ENCODE measurements at places on chromosomes 16 and 17.
A peak's percentile ranks its signal among the peaks of the same experiment; 100 is the strongest.

DNA sequence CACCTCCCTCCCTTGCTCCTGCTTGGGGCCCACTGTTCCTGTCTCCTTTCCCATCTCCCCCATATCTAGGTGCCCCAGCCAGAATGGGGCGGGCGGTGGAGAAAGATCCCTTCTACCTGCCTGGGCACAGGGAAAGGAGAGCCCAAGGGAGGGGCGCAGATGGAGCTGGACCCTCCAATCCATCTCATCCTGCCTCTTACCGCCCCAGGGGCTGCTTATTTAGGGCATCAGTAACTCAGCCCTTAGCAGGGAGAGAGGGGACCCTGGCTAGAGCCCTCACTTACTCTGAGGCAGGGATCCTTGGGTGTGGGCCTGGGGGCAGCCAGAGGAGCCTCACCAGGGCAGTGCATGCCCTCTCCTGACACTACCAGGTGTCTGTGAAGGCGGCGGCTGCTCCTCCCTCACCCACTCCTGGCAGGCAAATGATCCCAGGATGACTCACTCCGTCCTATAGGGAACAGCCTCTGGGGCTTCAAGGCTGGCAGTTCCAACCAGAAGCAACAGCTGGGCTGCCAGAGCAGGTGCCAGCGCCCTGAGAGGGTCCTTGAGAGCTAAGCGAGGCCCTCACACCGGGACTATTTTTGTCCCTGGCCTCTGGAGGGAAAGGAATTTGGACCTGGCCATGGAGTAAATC, 16.3 kb upstream of the BCAR1 start:
- peak; percentile 93 for DNase-seq

DNA sequence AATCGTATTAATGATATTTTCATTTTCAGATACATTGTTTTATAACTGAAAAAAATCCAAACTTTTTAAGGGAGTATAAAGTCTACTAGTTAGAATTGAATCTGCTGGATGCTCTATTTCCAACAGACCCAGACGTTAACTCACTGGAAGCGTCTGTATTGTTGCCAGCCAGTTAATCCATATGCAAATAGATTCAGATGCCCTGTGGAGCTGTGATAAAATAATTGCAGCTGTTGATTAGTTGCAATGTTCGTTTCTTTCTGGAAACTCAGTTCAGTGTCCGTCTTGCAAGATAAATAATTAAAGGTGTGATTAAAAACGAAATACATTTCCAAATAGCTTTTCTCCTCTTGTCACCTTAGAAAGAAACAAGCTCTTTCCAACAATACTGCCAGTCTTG, 5.1 kb upstream of the GNA13 start:
- no peak for DNase-seq

- no peak for DNase-seq
These were observed 83.9 kb upstream of the CIBAR2 start for GRCh38 chr16:85195900-85196772.

DNA sequence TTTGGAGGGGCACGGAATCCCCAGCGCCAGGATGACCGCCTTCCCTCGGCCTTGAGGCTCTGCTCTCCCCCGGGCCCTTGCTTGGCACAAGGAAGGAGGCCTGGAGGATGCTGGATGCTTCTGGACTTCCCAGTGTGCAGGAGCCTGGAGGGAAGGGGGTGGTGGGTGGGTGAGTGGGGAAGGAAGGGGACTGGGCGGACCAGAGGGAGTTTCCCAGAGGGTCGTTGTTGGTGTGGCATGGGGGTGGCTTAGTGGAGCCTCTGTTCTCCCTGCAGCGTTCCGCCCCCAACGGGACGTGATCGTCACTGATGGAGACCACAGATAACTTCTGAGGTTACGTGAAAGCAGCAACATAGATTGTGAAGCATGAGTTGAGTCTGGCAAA, 140.0 kb downstream of the IRF8 start:
- no peak for DNase-seq

- no peak for DNase-seq
These were observed 218.7 kb downstream of the MRTFB start for GRCh38 chr16:14289692-14290340.

DNA sequence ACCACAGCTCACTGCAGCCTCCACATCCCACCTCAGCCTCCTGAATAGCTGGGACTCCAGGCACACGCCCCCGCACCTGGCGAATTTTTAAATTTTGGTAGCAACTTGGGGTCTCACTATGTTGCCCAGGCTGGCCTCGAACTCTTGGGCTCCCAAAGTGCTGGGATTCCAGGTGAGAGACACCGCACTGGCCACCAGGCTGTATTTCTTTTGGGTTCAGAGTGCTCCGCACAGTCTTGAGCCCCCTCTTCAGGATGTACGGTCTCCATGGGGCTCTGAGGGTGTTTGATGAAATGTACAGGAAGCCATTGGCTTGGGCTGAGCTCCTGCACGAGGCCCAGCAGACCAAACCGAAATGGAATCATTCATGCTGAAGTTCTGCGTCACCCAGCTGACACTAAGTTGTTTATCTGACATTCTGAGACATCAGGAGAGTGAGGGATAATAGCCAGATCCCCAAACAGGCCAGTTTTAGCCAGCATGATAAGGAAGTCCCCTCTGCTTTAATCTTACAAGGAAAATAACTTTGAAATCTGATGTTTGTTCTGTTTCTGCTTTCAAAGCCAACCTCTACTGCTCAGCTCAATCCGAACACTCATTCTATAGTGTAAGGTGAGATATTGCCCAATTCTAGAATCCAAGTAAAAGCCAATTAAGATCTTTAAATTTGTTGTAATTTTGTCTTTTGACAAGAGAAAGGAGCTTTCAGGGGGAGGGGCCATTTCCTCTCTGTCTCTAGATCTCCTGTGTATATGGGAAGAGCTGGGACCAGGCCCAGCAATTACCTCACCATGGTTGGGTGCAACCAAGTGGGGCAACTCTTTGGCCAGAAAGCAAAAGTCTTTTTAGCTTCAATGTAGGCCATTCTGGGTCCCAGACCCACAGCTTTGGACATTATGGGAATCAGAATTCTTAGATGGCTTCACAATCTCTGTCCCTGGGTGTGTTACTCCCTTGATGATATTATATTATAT, 23.7 kb downstream of the GPR142 start:
- no peak for DNase-seq

GRCh38 chr16:25575363-25575762, 116.4 kb upstream of the HS3ST4 start:
- DNase-seq, result no peak

GRCh38 chr16:72787130-72787513, 260.8 kb downstream of the ZFHX3 start:
- DNase-seq, result no peak

Data from NCI-H2171 (cell line).